Ureter (tissue), 1 donor: ENCODE measurements at places on chromosomes 16 and 17. TPM values are rescaled to one million over a fixed set of nuclear protein-coding genes. Genes with fewer than 3 reads are reported as not detected.

GPR139 gene
- total RNA-seq, result not detected

C16orf92 gene
- total RNA-seq, result not detected

PERCC1 gene
- total RNA-seq, result not detected

ST6GALNAC2 gene
- total RNA-seq, result 28.7 TPM

CCL5 gene
- total RNA-seq, result 12.1 TPM

GRCh38 chr17:59435238-59435637 is 103.8 kb downstream of the YPEL2 start:
- DNase-seq, result no peak

GRCh38 chr17:2299136-2299535 is 4.4 kb downstream of the SMG6 start:
- no peak for DNase-seq

DNA sequence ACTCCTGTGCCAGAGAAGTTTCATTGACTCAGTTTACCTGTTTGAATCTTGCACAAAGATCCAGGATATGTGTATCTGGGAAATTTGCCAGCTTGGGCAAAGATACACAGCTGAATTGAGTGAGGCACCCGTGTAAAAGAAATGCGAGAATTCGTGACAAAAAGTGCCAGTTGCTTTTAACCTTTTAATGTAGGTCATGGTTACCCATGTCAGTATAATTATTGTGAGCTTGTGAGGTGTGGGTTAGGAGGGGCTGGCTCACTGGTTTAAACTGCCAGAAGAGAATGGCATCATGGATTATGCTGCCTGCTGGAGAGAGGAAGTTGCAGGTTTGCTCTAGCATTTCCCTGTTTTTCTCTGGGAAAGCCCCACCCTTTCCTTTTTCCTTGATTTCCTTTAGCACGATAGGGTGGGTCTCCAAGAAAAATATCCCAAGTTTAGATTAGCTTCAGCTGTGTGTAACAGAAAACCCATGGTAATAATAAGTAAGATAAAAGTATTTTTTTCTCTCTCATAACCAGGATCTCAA is 24.8 kb upstream of the NDRG4 start:
- DNase-seq, result no peak

- DNase-seq, result no peak
These were observed 44.8 kb downstream of the TRARG1 start for GRCh38 chr17:1324201-1324771.

- DNase-seq, result no peak
These were observed 139.3 kb downstream of the KCNJ2 start for GRCh38 chr17:70308618-70309017.

DNA sequence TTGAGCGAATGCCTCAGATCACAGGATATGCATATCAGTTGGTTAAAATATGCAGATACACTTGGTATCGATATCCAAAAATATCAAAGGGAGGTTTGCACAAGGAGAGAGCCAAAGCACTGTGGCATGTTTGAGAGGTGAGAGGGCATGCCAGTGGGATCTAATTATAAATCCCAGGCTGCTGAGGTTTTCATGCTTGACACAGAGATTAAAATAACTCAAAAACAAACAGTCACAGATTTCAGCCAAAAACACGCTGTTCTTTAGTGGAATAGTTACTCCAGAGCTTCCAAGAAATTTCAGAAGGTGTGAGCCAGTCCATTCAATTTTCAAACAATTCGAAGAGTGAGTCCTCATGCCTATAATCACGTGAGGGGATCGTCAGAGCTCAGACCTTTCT is 477.9 kb downstream of the SOX9 start:
- DNase-seq, result no peak
